ENCODE measurements at places on chromosomes 16 and 17.

GRCh38 chr17:2610195-2611175 is 17.0 kb downstream of the PAFAH1B1 start:
- H3K27me3 ChIP-seq = no peaks in the 10 kb centered on the region
- no peak overlapping the region for H3K4me3 ChIP-seq
- H3K4me1 ChIP-seq = peaks cover 7% of the 10 kb centered on the region

- H3K4me3 ChIP-seq = no peak overlapping the region
- H3K27ac ChIP-seq = peak overlapping the region; percentile 84
- peaks cover 3% of the 10 kb centered on the region for H3K4me1 ChIP-seq
- DNase-seq = no peak
- no peaks in the 10 kb centered on the region for H3K36me3 ChIP-seq
Measured at GRCh38 chr17:68909066-68909465, 46.1 kb downstream of the ABCA8 start.

GRCh38 chr16:4886151-4886550 is 38.9 kb downstream of the UBN1 start:
- no peak for DNase-seq
- H3K4me3 ChIP-seq = no peak overlapping the region
- H3K4me1 ChIP-seq = no peaks in the 10 kb centered on the region
- no peaks in the 10 kb centered on the region for H3K27me3 ChIP-seq
- H3K36me3 ChIP-seq = peaks cover 22% of the 10 kb centered on the region

DNA sequence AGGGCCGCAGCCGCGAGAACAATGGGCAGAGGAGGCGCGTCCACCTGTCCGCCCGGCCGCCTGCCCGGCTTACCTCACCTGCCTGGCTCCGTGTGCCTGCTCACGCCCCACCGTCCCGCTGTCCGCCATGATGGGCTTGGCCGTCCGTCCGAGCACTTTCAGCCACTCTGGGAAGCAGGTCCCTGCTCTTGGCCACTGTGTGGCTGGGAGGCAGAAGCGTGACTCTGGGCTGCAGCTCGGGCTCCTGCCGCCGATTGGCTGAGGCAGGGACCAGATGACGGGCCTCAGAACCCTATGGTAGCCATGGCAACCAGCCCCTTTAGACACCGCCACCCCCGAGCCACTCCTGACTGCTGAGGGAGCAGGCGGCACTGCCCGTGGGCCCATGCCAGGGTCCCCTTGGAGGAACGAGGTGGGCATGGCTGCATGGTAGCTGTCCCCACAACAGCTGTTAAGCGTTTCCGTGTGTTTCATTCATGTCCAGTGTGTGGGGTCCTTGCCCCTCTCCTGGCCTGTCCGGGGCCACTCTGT is 8.9 kb upstream of the AXIN1 start:
- H3K27me3 ChIP-seq = no peaks in the 10 kb centered on the region
- no peak for DNase-seq
- no peak overlapping the region for H3K27ac ChIP-seq
- H3K4me3 ChIP-seq = no peak overlapping the region

- peak; percentile 21 for DNase-seq
- H3K4me3 ChIP-seq = no peak overlapping the region
- no peaks in the 10 kb centered on the region for H3K4me1 ChIP-seq
- no peaks in the 10 kb centered on the region for H3K36me3 ChIP-seq
- no peak overlapping the region for H3K27ac ChIP-seq
Measured at GRCh38 chr17:4587803-4588202, 3.5 kb downstream of the SMTNL2 start.

- no peaks in the 10 kb centered on the region for H3K27me3 ChIP-seq
- no peaks in the 10 kb centered on the region for H3K36me3 ChIP-seq
- DNase-seq = no peak
- no peaks in the 10 kb centered on the region for H3K4me1 ChIP-seq
Measured at GRCh38 chr16:49961089-49961488, 63.9 kb upstream of the CNEP1R1 start.
